ENCODE measurements at places on chromosomes 1 and 21. TPM values are rescaled to one million over a fixed set of nuclear protein-coding genes. Genes with fewer than 3 reads are reported as not detected.

PDC gene
- not detected for total RNA-seq

SPRR1B gene
- total RNA-seq, result 0.63 TPM

HAO2 gene
- total RNA-seq, result not detected

ZBTB21 gene
- 13.8 TPM for total RNA-seq

GPR25 gene
- total RNA-seq, result not detected

IBA57 gene
- total RNA-seq, result 12.7 TPM

Measured in kidney epithelial cell (primary cell).